ENCODE measurements at places on chromosomes 12 and 14.

DNA sequence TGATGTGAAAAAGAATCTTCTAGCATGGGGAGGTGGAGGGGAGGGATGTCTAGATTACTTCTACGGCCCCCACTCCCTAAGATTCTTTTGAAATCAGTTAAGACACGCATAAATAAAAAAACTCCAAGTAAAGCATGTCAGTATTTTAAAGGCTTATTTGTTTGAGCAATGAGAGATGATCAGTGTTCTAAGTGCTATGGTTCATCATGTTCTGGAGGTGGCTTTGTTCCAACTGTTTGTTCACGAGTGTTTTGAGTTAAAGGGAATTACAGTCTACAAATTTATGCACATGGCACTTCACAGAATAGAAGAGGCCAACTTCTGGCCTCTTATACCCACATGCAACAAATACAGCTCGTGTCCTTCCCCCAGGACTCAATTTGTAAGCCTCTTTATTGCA lies 394.9 kb downstream of the RAD51B start:
- no peak overlapping the region for H3K27ac ChIP-seq
- H3K36me3 ChIP-seq, result no peaks in the 10 kb centered on the region
- DNase-seq, result no peak
- peaks cover 28% of the 10 kb centered on the region for H3K4me1 ChIP-seq
- no peaks in the 10 kb centered on the region for H3K27me3 ChIP-seq
- H3K4me3 ChIP-seq, result no peak overlapping the region

DNA sequence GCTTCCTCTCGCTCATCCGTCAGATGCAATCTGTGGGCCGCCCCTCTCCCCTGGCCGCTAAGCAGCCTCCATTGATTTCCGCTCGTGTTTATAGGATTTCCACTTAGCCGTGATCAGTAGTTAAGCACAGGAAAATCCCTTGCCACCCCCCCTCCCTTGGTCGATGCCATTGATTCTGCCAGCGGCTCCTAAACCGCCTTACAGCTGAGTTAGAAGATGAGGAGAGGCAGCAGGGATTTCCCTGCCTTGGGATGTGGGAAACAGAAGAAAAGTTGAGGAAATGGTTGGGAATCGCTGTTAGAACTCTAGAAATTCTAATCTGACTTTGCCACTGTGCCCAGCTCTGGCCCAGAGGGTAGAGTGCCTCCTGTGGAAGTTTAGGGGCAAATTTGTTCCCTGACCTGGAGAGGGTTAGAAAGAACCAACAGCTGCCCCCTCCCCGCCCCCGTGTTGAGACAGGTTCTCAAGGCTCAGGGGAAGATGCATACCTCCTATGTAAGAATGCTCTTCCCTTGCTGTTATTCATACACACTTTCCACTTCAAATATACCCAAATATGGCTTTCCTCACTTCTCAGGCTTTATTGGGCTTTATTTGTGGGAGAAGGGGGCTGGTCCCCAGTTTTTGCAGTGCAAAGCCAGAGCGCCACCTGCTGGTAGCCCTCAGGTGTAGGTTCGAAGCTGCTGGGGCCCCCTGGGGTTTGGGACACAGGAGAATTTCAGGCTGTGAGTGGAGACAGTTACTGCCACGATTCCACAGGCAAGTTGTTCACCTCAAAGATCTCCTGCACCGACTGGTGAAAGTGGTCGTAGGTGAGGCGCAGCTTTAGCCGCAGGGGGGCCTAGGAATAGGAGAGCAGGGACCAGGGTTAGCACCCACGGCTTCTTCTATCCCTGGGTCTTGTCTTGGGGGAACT lies 3.2 kb downstream of the THTPA start:
- peaks cover 19% of the 10 kb centered on the region for H3K36me3 ChIP-seq
- H3K4me1 ChIP-seq, result peaks cover 29% of the 10 kb centered on the region
- no peak overlapping the region for H3K4me3 ChIP-seq
- H3K27me3 ChIP-seq, result no peaks in the 10 kb centered on the region
- DNase-seq, result peak; percentile 75
- no peak overlapping the region for H3K27ac ChIP-seq

GRCh38 chr14:101953151-101953550 lies 11.2 kb upstream of the DYNC1H1 start:
- H3K4me3 ChIP-seq, result no peak overlapping the region
- no peaks in the 10 kb centered on the region for H3K27me3 ChIP-seq
- H3K4me1 ChIP-seq, result peaks cover 12% of the 10 kb centered on the region
- no peaks in the 10 kb centered on the region for H3K36me3 ChIP-seq

DNA sequence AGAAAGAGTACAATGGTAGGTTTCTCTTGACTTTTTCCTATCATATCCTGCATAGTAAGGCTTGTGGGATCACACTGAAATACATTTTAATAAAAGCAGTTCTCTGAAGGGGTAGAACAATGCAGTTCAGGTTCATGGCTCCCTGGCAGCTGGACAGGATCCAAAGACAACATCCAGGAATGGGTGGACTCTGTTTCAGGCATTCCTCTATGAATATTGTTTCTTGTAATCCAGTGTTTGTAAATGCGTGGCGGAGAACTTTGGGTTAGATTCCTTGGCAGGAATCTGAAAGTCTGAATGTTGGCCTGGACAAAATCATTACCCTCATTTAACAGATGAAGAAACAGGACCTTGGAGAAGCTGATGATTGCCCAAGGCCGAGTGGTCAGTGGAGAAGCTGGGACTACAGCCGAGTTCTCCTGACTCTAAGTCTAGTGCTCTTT lies 43.5 kb downstream of the SYNE2 start:
- H3K36me3 ChIP-seq, result no peaks in the 10 kb centered on the region
- no peaks in the 10 kb centered on the region for H3K27me3 ChIP-seq

- no peak overlapping the region for H3K4me3 ChIP-seq
- H3K27ac ChIP-seq, result no peak overlapping the region
- no peaks in the 10 kb centered on the region for H3K4me1 ChIP-seq
- DNase-seq, result no peak
- H3K27me3 ChIP-seq, result no peaks in the 10 kb centered on the region
Measured at GRCh38 chr12:21346542-21347205, 12.0 kb upstream of the SLCO1A2 start.

- H3K4me1 ChIP-seq, result no peaks in the 10 kb centered on the region
- H3K36me3 ChIP-seq, result no peaks in the 10 kb centered on the region
- peak overlapping the region; percentile 49 for H3K27ac ChIP-seq
- DNase-seq, result no peak
Measured at GRCh38 chr12:19857204-19857603, 417.9 kb downstream of the AEBP2 start.

DNA sequence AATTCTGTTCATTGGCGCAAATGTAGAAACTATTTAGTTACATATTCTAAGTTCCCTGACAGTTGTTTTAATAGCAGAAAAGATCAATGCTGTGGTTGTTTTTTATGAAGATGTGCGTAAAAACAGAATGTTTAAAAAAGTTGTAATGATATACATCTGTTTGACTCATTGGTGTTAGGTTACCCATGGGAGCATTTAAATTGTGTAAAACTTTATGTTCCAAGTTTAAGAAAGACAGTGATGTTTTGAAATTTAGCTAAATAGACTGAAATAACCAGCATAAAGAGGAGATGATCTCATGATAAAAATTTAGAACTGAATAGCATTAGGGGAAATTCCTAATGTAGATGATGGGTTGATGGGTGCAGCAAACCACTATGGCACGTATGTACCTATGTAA lies 3.6 kb downstream of the PELI2 start:
- no peaks in the 10 kb centered on the region for H3K36me3 ChIP-seq
- H3K27ac ChIP-seq, result no peak overlapping the region
- DNase-seq, result no peak
- peaks cover 20% of the 10 kb centered on the region for H3K4me1 ChIP-seq
- H3K27me3 ChIP-seq, result no peaks in the 10 kb centered on the region
- no peak overlapping the region for H3K4me3 ChIP-seq

- no peak for DNase-seq
- no peak overlapping the region for H3K27ac ChIP-seq
- H3K36me3 ChIP-seq, result peaks cover 19% of the 10 kb centered on the region
- peaks cover 22% of the 10 kb centered on the region for H3K4me1 ChIP-seq
- no peaks in the 10 kb centered on the region for H3K27me3 ChIP-seq
- H3K4me3 ChIP-seq, result no peak overlapping the region
Measured at GRCh38 chr12:31965090-31965489, 5.9 kb downstream of the RESF1 start.

- H3K4me1 ChIP-seq, result no peaks in the 10 kb centered on the region
- no peaks in the 10 kb centered on the region for H3K27me3 ChIP-seq
- no peaks in the 10 kb centered on the region for H3K36me3 ChIP-seq
- no peak overlapping the region for H3K27ac ChIP-seq
- H3K4me3 ChIP-seq, result no peak overlapping the region
Measured at GRCh38 chr14:20179218-20179617, 11.5 kb upstream of the OR11G2 start.

Measured in liver (tissue), 10 donors.